ENCODE measurements at places on chromosomes 7 and 10.

- DNase-seq, result no peak
Observed at GRCh38 chr7:157926521-157927150, 589.8 kb downstream of the DNAJB6 start.

GRCh38 chr7:103121641-103122040 is 27.3 kb downstream of the NAPEPLD start:
- no peak for DNase-seq

GRCh38 chr10:11397980-11398580 is 213.4 kb downstream of the USP6NL start:
- DNase-seq, result no peak

DNA sequence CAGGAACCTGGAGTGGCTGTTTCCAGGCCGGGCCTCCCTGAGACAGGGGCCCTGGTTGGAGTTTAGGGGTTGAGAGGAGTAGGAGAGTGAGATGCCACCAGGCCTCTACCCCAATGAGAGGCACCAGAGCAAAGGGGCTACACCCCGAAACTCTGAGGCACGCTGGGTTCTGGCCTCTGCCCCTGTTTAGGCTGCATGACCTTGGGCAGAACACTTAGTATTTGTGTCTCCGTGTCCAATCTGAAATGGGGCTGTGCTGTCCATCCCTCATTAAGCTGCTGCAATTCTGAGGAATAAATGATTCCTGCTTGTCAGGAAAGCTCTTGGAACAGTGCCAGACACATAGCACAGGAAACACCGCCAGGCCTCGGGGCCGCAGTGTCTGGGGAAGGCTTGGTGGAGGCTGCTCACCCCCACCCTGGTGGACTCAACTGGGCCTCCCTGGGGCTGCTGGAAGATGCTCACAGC is 40.5 kb upstream of the SAMD8 start:
- DNase-seq, result no peak

- no peak for DNase-seq
Observed at GRCh38 chr7:138154661-138155060, 78.4 kb downstream of the AKR1D1 start.

- DNase-seq, result no peak
Observed at GRCh38 chr7:80449836-80450235, 62.0 kb downstream of the GNAT3 start.

DNA sequence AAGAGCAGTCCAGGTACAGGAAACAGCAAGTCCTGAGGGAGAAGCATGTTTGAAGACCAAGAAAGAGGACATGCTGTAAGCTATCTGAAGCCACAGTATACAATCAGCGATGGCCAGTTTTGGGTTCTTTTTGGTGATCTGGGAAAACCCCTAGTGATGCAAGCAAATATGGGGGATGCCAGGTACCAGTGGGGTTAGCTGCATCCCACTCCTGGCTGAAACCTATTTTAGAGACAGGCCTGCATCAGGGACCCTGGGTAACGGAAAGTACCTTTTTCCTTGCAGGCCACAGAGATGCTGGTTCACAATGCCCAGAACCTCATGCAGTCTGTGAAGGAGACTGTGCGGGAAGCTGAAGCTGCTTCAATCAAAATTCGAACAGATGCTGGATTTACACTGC is 32.9 kb downstream of the AP3M1 start:
- no peak for DNase-seq

DNA sequence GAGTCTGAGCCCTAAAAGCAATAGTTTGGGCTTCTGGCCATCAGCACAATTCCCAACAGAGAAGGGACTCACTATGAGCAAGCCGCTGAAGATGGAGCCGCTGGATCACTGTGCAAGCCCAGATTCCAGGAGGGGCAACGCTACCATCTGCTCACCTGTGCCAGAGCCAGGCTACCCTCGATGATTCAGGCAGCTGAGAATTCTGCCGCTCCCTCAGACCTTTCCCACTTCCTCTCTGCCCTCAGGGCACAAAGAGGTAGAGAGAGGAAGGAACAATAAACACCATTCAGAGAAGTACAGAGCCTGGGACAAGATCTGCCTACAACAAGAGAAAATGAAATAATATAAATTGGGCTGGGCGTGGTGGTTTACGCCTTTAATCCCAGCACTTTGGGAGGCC is 98.1 kb downstream of the MYOF start:
- no peak for DNase-seq

DNA sequence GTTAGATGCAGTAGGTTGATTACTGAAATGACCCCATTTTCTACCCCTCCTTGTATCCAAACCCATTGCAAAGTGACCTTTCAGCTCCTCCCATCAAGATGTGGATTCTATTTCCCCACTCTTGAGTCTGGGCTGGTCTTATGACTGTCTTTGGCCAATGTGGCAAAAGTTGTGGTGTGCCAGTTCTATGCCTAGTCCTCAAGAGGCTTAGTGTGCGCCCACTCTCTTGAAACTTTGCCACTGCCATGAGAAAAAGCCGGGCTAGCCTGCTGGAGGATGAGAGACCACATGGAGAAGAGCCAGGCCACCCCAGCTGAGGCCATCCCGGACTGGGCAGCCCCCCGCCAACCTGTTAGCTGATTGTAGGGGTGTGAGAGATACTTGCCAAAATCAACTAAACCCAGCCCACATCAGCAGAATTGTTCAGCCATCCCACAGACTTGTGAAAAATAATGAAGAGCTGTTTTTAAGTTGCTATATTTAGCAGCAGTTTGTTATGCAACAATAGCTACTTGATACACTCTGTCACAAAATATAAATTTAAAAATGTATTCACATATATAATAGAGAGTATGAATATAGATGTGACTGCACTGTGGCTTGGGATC is 131.0 kb upstream of the PALS2 start:
- no peak for DNase-seq

GRCh38 chr10:125739994-125740679 is 20.6 kb downstream of the EDRF1 start:
- no peak for DNase-seq

- DNase-seq, result no peak
Observed at GRCh38 chr7:47631711-47632110, 49.8 kb upstream of the TNS3 start.

- no peak for DNase-seq
Observed at GRCh38 chr10:79367426-79368189, 20.3 kb downstream of the PPIF start.

DNA sequence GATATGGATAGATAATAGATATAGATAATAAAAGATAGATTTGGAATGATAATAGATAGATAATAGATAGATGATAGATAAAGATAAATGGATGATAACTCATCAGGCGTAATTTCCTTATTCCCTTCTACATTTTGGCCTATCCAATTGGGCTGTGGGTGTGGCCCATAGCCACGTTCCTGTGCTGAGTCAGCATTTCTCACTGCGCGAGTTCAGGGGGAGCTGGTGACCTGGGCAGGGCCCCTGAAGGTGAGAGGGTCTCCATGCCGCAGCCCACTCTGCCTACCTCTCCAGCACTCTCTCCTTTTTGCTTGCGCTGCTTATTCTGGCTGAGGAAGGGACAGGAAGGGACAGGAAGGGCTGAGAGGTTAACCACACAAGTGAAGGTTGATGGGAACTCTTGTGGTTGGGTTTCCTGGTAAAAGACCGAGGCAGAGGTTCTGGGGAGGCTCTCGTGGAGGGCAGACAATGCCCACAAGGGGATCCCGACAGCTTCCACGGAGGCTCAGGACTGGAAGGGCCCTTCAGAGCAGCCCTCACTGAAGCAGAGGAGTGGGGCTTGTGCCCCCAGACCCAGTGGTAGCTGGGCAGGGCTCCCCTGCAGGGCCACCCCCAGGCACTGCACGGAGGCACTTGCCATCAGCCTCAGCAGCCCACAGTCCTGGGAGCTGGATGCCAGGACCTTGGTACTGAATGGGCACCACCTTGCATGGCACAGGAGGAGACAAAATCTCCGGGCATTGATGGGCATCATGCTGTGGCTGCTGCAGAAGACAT is 247.3 kb upstream of the PITRM1 start:
- DNase-seq, result no peak

DNA sequence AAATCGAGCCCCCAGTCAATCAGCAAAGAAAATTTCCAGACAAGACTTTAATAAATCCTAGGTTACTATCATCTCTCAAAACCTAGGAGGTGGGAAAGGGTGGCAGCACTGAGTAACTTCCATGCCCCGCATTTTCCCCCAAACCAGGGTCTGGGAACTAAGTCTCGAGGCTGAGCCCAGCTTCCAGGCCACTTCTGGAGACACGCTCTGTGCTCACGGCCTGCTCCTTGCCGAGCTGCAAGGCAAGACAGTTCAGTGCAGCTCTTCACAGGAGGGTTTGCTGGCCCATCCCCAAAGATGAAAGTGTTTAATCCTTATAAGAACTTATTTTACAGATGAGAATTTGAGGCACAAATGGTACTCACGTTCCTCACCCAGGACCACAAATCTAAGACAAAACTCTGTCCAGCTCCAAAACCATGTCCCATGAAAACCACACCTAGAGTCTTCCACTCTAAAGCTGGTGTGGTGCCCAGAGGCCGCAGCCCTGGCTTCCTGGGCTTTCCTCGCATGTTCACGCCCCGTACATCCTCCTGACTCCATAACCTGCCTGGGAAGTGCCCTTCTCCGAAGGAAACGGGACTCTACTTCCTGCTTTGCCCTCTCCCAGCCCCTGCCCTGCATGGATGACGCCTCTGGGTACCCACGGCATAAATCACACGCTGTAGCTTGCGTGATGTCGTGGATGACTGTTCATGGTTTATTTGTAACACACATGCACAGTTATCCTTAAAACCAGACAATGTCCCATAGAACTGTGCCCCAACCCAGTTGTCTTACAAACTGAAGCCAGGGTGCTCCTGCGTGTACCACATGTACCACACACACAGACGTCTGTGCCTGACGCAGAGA is 201.2 kb downstream of the DIP2C start:
- DNase-seq, result no peak

DNA sequence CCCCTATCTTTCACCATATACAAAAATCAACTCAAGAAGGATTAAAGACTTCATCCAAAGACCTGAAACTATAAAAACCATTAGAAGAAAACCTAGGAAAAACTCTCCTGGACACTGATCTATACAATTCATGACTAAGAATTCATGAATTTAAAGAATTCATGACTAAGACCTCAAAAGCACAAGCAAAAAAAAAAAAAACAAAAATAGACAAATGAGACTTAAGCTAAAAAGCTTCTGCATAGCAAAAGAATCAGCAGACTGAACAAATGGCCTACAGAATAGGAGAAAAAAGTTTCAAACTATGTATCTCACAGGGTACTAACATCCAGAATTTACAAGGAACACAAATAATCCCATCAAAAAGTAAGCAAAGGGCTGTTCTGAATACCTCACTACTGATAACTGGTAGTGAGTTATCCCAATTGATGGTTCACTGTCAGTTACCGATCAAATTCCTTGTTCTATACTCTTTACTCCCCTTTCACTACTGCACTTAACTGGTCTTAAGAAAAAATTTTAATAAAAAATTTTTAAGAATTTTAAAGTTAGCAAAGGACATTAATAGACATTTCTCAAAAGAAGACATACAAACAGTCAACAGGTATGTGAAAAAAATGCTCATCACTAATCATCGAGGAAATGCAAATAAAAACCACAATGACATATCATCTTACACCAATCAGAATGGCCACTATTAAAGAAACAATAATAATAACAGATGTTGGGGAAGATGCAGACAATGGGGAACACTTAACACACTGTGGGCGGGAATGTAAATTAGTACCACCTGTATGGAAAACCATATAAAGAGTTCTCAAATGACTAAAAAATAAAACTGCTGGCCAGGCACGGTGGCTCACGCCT is 33.2 kb downstream of the KMT2C start:
- no peak for DNase-seq

GRCh38 chr7:26538689-26539088 is 247.0 kb downstream of the SNX10 start:
- no peak for DNase-seq

- no peak for DNase-seq
Observed at GRCh38 chr7:51279391-51280023, 37.1 kb downstream of the COBL start.

DNA sequence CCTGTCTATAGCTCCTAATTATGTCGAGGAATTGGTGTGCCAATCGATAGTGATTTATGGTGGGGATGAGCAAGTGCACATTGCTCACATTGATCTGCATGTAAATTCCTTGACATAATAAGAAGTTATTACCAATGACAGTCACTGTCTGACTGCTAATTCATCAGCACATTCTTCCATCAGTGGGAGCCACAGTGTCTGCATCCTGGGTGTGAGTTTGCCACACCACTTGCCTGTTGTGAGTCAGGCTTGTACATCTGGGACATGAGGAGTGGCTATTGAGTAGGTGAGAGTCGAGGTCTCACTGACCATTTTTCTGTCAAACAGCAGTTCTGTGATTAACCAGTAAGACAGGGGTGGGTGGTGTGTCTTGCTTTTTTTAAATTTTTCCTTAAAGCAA is 263.4 kb downstream of the LRMDA start:
- DNase-seq, result no peak

DNA sequence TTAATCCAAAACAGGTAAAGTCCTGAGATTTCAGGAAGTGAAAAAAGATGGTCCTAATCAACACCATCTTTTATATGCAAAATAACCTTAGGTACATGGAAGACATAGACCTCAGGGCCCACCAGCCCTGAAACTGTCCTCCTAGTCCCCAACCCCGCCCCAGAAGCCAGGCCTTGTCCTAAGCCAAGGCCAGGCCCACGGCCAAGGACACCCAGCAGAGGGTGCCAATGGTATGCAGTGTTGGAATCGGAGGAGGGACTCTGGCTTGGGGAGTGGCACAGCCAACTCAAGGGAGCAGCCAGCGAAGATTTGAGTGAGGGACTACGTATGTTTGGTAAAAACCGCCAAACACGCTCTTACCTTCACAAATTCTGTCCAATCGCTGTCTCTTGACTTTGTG is 96.7 kb downstream of the ZRANB1 start:
- no peak for DNase-seq

- DNase-seq, result no peak
Observed at GRCh38 chr7:108836256-108836655, 266.6 kb downstream of the DNAJB9 start.

GRCh38 chr7:112726076-112726475 is 64.1 kb downstream of the TMEM168 start:
- no peak for DNase-seq

DNA sequence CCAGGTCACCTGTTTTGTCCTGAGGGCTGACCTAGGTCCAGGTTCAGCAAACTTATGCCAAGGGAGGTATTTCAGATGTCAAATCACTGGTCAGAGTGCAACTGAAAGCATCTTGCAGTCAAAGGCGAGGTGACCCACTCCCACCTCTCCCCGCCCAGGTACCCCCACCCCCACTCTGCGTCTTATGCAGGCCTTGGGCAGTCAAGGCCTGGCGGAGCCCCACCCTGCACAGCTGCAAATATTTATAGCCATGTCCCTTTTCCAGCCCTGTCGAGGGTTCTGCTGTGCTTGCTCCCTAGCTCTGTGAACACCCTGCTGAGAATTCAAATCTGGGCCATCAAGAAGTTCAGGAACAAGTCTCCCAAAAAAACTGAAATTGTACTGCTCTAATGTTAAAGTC is 40.6 kb upstream of the BMPR1A start:
- no peak for DNase-seq

GRCh38 chr7:151786936-151787335 is 90.0 kb downstream of the PRKAG2 start:
- no peak for DNase-seq
